HS-27A (cell line): ENCODE measurements at places on chromosomes 13 and 19.

- no peak for DNase-seq
Measured at GRCh38 chr13:111789420-111789819, 277.5 kb upstream of the SOX1 start.

DNA sequence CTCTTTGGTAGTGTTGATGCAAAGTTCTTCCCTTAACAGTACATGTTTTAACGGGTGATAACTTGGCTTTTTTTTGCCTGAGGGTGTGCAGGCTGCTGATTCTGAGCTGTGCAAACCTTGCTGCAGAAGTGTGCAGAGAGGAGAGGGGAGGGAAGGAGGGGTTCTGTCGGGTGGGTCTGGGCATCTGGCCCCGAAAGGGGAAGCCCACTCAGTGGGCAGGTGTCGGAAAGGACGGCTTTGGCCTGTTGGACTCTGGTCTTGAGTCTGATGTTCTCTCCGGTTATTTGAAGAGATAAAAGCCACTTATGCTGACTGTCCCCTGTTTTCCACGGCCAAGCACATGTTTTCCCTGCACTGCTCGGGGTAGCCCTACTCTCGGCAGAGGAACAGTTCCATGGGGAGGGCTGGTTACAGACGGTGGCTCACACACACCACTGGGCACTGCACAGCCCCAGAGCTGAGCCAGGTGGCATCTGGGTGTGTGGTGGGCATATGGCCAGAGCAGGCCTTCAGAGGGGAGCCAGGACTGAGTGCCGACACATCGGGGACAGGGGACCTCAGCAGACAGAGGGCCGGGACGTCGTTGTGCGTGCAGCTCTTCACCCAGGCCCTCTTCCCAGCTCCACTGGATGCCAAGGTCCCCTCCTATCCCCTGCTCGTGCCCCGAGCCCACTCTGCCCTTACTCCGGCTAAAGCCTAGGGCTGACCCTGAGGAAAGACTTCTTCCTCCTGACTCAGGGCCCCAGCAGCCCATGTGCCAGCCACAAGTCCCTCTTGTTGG, 93.2 kb downstream of the TEX29 start:
- no peak for DNase-seq

DNA sequence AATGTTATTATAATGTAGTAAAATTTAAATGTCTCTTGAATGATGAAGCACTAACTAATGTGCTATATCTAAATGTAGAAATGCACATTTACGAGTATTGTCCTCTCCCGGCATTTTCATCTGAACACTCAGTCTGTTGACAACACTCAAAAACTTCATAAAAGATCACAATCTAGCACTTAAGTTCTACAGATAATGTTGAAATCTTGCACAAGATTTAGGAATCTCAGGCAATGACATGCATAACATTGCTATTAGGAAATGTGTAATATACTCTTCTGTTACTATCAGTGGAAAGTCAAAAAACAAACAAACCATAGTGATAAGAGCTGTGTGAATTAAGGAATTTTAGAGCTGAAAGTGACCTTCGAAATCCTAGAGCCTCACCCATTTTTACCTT, 37.5 kb upstream of the XPO4 start:
- no peak for DNase-seq

DNA sequence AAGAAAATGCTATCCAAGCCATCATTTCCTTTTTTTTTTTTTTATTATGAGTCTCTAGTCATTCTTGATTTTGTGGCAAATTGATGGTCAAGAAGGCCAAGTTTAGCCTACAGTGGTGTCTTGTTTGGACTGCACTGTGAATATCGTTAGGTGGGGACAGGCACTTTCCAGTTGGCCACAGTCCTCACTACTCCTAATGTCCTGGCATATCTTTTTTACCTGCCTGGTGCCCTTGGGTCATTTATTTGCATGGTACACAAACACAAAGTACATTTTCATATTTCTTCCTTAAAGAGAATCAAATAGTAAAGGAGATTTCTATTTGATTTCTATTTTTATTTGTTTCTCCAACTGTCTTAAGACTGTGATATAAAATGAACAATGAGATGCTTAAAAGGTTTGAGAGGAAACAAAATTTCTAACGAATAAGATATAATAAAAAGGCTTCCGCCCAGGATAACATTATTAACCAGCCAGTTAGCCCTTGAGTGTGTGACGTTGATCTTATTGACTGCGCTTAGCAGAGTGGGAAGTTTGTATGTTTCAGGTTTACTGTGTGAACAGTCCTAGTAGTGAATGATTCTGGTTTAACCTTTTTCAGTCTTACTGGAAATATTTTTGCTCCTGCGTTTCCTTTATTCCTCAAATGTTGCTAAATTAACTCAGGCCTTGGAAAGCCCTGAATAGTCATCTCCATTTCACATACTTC, 312.0 kb downstream of the ATP8A2 start:
- no peak for DNase-seq

DNA sequence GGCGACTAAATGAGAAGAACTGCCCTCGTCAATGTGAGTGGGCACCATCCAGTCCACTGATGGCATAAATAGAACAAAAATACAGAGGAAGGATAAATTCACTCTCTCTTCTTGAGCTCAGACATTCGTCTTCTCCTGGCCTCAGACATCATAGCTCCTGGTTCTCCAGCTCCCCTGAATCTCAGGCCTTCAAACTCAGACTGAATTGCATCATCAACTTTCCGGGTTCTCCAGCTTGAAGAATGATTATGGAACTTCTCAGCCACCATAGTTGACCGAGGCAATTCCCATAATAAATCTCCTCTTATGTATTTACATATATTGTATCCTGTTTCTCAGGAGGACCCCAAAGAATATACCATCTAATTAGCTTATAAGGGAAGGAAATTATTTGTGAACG, 55.0 kb upstream of the FNDC3A start:
- no peak for DNase-seq

DNA sequence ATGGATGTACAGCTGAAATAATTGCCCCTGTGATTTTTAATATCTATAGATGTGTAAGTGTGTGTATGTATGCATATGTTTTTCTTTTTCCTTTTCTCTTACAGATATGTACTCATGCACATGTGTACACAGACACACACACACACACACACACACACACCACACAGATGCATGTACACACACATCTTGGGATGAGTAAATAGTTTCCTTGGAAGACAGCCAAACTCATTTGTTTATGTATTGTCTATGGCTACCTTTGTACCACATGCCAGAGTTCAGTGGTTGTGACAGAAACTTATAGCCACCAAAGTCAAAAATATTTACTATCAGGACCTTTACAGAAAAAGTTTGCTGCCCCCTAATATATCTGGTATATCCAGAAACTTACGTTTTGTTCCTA, 192.6 kb downstream of the MAB21L1 start:
- no peak for DNase-seq
